SK-N-SH (cell line): ENCODE measurements at places on chromosomes 7 and 10. TPM values are rescaled to one million over a fixed set of nuclear protein-coding genes. Genes with fewer than 3 reads are reported as not detected.

The HTR7 gene
- 0.16 and 0.24 TPM in 2 replicates for polyA plus RNA-seq

The GNAT3 gene
- not detected in 2 replicates for polyA plus RNA-seq

- no peaks in the 10 kb centered on the region for H3K4me1 ChIP-seq
- H3K4me3 ChIP-seq = no peak overlapping the region
- no peak overlapping the region for H3K27ac ChIP-seq
Measured at GRCh38 chr7:133419041-133419440, 166.2 kb downstream of the EXOC4 start.

- H3K36me3 ChIP-seq = no peaks in the 10 kb centered on the region
- DNase-seq = no peak
- H3K4me1 ChIP-seq = no peaks in the 10 kb centered on the region
Measured at GRCh38 chr7:13563257-13563656, 426.2 kb downstream of the ETV1 start.

GRCh38 chr7:68321076-68321639 is 1277.1 kb upstream of the AUTS2 start:
- H3K36me3 ChIP-seq = no peaks in the 10 kb centered on the region
- H3K4me1 ChIP-seq = no peaks in the 10 kb centered on the region
- H3K27ac ChIP-seq = peak overlapping the region; percentile 67
- peak; percentile 50 for DNase-seq

DNA sequence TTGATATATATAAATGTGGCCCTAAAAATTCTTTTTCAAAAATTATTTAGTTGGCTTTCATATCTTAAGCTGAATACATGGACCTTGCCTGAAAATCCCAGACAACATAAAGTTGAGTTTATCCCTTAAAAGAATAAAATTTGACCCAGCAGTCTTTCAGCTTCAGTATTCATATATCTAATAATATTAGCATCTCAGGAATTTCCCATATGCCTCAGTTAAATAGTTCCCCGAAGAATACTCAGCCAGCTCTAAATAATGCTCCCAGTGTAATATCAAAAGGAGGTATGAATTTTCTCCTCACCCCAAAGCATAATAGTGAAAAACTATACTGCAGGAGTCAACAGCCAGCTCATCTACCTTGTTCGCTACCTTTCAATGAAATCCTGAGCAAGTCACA is 145.9 kb downstream of the CTNNA3 start:
- no peak overlapping the region for H3K27ac ChIP-seq
- no peak for DNase-seq
- no peaks in the 10 kb centered on the region for H3K27me3 ChIP-seq
- no peaks in the 10 kb centered on the region for H3K36me3 ChIP-seq
- H3K4me1 ChIP-seq = no peaks in the 10 kb centered on the region
- no peak overlapping the region for H3K4me3 ChIP-seq

- no peaks in the 10 kb centered on the region for H3K36me3 ChIP-seq
- H3K4me3 ChIP-seq = no peak overlapping the region
- H3K4me1 ChIP-seq = peaks cover 5% of the 10 kb centered on the region; the same call in 1 of the 2 replicates
- H3K27me3 ChIP-seq = no peaks in the 10 kb centered on the region; the same call in 1 of the 2 replicates
Measured at GRCh38 chr10:75363431-75363830, 38.1 kb downstream of the ZNF503 start.

- H3K36me3 ChIP-seq = no peaks in the 10 kb centered on the region
- no peaks in the 10 kb centered on the region for H3K4me1 ChIP-seq
- DNase-seq = no peak
- H3K27me3 ChIP-seq = no peaks in the 10 kb centered on the region
- no peak overlapping the region for H3K27ac ChIP-seq
- no peak overlapping the region for H3K4me3 ChIP-seq
Measured at GRCh38 chr10:20334559-20334958, 518.3 kb downstream of the PLXDC2 start.

DNA sequence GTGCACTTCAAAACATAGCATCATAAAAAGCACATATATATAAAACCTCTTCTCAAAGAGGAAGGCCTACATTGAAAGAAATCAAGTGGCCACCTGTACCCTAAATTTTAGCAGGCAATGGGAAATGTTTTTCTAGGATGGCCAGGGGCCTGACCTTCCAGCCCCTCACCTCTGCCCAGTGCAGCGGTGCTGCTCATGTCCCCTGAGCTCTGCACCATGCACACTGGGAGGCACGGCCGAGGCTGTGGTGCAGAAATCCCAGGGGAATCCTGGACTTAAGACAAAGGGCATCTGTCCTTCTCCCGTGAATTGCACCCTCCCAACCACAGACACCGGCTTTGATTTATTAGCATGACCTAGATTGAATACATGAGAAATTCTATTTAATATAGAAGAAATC is 551.4 kb downstream of the GLRX3 start:
- no peak overlapping the region for H3K27ac ChIP-seq
- H3K27me3 ChIP-seq = no peaks in the 10 kb centered on the region
- H3K4me3 ChIP-seq = no peak overlapping the region

GRCh38 chr7:31096198-31096876 is 44.2 kb downstream of the ADCYAP1R1 start:
- H3K4me3 ChIP-seq = no peak overlapping the region
- H3K36me3 ChIP-seq = no peaks in the 10 kb centered on the region
- no peak overlapping the region for H3K27ac ChIP-seq
- H3K27me3 ChIP-seq = peaks cover 15% of the 10 kb centered on the region; the same call in 1 of the 2 replicates

GRCh38 chr10:113169853-113170460 is 219.9 kb downstream of the TCF7L2 start:
- no peaks in the 10 kb centered on the region for H3K4me1 ChIP-seq
- H3K27ac ChIP-seq = no peak overlapping the region
- no peak overlapping the region for H3K4me3 ChIP-seq
- H3K36me3 ChIP-seq = peaks cover 7% of the 10 kb centered on the region

GRCh38 chr7:57416601-57417358 is 33.2 kb upstream of the ZNF716 start:
- no peaks in the 10 kb centered on the region for H3K4me1 ChIP-seq
- no peak overlapping the region for H3K27ac ChIP-seq
- no peaks in the 10 kb centered on the region for H3K27me3 ChIP-seq
- H3K4me3 ChIP-seq = no peak overlapping the region
- H3K36me3 ChIP-seq = no peaks in the 10 kb centered on the region
